ENCODE measurements at places on chromosomes 16 and 17.

DNA sequence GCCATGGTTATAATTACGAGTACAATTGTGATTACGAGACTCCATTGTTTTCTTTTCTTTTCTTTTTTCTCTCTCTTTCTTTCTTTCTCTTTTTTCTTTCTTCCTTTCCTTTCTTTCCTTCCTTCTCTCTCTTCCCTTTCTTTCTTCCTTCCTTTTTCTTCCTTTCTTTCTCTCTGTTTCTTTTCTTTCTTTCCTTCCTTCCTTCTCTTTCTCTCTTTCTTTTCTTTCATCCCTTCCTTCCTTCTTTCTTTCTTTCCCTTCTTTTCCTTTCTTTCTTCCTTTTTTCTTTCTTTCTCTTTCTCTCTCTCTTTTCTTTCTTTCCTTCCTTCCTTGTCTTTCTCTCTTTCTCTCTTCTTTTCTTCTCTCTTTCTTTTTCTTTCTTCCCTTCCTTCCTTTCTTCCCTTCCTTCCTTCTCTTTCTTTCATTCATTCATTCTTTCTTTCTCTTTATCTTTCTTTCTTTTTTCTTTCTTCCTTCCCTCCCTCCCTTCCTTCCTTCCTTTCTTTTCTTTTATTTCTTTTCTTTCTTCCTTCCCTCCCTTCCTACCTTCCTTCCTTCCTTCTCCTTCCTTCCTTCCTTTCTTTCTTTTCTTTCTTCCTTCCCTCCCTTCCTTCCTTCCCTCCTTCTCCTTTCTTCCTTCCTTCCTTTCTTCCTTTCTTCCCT is 14.1 kb upstream of the NTN1 start:
- no peak for DNase-seq

DNA sequence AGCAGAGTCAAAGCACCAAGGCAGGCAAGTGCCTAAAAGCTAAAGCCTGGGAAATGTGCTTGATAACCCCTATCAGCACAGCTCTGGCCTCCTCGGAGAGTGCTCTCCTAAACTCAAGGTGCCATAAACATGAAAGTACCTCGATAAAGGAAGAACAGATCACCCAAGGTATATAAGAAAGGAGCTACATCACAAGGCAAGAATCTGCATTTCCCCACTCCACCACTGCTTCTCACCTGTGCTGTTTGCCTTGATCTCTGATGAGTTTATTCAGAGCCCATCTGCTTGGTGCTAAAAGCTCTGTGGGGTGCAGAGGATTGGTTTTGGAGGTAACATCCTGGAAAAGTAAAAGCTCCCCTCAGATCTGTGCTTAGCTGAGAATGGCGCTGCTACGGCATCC is 449.5 kb upstream of the CDH5 start:
- no peak for DNase-seq

GRCh38 chr17:61203671-61204131 is 195.9 kb upstream of the TBX2 start:
- DNase-seq, result no peak

GRCh38 chr16:54783980-54784379 is 146.7 kb upstream of the IRX5 start:
- DNase-seq, result no peak

DNA sequence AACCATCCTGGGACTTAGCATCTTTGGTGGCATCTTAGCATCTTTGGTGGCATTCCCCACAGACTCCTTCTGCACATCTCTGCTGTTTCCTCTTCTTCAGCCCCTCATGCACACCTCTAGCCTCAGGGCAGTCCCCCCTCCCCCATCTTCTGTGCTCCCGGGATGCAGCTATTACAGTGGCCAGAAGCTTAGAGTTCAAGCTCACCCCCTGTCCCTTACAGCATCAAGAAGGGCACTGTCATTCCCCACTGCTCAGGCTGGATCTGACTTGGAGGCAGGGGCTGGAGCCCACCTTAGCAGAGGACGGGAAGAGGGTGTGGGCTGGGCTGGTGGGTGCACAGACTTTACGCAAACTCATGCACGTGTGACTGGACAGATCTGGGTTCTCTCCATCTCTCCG is 650 bp downstream of the EPN3 start:
- no peak for DNase-seq

DNA sequence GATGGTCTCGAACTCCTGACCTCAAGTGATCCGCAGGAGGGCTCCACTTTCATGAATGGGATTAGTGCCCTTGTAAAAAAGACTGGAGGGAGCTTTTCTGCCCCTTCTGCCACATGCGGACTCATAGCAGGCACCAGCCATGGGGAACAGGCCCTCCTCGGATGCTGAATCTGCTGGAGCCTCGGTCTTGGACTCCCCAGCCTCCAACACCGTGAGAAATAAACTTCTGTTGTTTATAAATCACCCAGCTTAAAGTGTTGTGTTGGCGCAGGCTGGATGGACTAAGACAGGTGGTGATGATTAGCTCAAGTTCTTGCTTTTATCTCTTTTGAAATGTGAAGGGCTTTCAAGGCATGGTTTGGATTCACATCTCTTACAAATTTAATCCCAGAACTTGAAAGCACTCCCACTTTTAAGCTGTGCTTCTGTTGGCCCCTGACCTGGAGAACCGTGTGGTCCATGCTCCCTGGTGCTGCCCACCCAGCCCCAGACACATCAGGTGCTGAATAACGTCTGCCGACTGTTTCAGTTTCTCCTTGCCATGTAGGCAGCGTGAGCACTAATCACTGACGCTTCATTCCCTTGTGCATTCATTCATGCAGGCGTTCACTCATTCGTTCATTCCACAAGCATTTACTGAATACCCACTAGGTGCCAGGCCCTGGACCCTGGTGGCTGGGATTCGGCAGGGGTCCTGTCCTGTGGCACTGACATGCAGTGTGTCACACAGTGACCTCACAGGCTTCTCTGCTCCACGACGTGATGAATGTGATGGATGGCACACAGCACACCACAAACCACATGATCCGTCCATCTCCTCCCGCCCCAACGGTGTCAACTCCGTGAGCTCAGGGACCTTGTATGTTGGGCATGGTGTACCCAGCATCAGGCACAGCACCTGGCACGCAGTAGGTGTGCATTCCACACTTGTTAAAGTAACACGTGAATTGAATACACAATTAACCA is 8.9 kb downstream of the CIBAR2 start:
- no peak for DNase-seq

- no peak for DNase-seq
Observed at GRCh38 chr17:48037838-48038323, 284 bp upstream of the COPZ2 start.

DNA sequence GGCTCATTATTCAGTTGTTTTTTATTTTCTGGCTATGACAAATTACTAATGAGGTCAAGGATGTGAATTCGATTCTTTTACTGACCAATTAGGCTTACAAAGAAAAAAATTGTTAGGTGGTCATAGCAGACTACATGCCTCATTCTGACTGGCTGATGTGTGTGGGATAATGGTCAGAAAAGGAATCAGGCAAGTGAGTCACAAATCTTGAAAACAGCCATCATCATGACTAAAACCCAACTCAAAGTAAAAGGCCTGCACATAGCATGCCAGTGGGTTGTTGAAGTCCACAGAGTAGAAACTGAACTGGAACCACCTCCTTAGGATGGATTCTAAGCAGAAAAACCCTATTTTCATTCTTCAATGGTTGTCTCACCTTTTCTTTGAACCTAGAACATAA is 8.6 kb downstream of the RPGRIP1L start:
- DNase-seq, result no peak

GRCh38 chr17:39606434-39607056 is 1.2 kb downstream of the NEUROD2 start:
- DNase-seq, result no peak

DNA sequence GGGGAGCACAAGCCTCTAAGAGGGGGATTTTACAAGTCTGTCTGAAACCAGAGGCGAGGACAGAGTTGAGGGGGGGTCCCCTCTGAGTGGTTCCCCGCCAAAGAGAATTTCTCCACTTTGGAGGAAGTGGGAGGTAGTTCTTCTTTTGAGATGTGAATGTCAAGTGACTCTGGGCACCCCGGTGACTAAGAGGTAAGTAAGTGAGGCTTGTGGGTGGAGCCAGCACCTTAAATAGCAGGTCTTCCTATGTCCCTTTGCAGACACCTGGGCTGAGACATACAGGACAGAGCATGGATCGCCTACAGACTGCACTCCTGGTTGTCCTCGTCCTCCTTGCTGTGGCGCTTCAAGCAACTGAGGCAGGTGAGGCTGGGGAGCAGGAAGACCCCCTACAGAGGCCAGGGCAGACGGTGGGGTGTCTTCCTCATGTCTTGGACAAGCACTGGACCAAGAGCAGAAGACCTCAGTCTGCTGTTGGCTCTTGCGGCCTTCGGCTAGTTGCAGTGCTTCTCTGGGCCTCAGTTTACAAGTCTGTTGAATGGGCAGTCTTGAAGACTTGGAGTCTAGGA is at the start of gene CCL22:
CCL22 (plus strand) TSS at position 257 of the 569 bp plus-strand sequence; CDS start at position 291, 34 bp downstream.
- no peak for DNase-seq

DNA sequence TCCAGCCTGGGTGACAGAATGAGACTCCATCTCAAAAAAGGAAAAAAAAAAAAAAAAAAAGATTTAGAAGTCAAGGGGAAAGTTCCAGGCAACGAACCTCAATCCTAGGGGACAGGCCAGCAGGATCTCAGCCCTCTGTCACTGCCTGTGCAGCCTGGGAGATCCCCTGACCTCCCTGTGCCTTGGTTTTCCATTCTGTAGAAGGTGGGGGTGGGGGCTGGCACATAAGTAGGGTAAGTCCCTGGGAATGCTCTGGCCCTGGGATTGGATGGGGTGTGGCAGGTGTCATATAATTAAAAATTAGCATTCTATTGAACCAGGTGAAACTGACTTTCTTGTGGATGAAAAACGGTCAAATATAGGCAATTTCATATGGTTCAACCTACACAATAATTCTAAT is 90.5 kb downstream of the C16orf78 start:
- DNase-seq, result peak; percentile 77

- no peak for DNase-seq
Observed at GRCh38 chr16:51449441-51449840, 298.4 kb upstream of the SALL1 start.

GRCh38 chr17:17696085-17696484 is 14.8 kb downstream of the RAI1 start:
- no peak for DNase-seq

GRCh38 chr16:13419589-13419988 is 500.4 kb upstream of the ERCC4 start:
- DNase-seq, result no peak

DNA sequence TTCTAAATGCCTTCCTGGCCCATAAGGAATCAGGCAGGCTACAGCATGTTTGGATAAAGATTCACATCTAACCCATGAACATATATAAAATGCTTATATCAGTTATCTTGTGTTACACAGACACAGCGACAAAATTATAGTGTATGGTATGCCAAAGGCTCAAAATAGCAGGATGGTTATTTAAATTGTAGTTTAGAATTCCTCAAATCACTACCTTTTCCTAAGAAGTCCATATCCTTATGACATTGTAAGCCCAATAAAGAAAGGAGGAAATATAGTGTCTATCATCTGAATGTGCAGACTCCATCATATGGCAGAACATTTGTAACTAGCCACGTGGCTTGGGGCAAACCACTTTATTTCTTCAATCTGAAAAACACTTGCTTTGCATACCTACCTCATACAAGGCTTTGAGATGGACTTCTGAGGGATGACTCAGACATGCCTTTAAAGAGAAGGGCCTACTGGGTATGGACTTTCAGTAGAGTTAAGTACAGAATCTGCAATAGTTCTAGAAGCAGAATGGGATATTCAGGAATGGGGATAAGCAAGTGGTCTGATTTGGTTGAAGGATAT is 12.1 kb upstream of the DHX8 start:
- DNase-seq, result no peak

DNA sequence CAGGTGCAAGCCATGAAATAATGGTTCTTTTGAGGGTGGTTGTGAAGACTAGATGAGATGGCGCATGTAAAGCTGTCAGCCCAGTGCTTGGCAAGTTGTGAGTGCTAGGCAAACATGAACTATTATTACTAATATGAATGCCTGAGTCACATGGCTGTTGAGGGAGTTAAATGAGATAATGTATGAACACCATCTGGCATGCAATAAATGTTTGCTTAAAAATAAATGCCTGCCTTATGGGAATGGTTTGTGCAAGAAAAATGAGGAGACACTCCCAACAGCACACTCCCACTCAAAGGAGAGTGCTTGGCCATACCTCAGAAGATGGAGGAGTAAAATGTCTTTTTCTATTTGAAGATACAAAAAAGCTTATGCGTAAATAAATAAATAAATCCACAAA is 3.6 kb downstream of the MAPK3 start:
- DNase-seq, result no peak

DNA sequence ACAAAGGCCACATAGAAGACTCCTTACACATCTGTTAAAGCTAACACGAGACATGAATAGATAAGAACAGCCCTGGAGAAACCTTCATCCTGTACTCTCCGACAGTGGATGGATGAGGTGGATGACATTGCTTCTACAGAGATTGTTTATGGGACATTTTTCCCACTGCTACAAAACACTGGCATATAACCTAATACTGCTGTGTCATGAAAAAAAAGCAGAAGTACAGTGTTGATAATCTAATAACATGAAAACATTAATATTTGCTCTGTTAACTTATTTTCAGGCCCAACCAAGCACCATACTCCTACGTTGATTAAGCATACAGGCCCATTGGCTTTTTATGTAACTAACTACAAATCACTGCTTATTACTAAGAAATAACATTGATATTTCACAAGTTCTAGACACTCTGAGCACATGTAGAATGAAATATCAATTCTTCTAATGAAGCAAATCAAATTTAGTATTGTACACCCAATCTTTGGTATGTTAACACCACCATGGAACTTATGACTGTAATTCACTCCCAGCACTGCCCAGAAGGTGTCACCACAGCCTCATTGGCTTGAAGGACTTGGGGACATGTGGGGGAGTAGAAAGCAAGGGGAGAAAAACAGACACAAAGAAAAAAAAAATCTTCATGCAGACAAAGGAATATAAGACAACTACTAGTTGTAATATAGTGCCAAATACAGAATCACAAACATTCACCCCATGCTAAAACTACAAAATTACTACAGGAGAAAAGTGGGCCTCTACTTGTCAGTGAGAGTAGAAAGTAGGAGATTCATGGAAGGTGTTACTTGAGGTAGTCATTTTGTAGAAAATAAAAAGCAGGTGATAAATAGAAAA is 330.0 kb upstream of the PMFBP1 start:
- DNase-seq, result no peak

DNA sequence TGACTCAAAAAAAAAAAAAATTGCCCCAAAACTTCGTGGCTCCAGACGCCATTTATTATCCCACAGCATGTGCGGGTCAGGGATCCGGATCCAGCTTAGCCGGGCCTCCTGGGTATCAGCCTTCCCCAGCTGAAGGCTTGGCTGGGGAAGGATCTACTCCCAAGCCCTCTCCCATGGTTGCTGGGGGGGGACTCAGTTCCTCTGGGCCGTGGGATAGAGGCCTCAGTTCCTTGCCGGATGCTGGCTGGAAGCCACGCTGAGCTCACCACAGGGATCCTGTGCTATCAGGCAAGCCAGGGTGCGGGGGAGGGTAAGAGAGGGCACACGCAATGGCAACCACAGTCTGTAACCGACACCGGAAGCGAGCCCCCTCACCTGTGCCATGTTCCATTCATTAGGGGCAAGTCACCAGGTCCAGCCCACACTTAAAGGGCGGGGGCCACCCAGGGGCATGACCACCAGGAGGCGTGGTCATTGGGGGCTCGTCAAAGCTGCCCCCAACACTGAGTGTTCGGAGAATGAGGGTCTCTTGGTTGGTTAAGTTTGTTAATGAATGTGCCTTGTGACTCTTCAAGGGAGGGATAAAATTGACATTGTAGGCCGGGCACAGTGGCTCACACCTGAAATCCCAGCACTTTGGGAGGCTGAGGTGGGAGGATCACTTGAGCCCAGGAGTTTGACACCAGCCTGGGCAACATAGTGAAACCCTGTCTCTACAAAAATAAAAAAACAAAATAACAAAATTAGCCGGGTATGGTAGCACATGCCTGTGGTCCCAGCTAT is 210.0 kb upstream of the GSE1 start:
- no peak for DNase-seq
